ENCODE measurements at places on chromosomes 5 and 9.
A peak's percentile ranks its signal among the peaks of the same experiment; 100 is the strongest.

- no peak for DNase-seq
Observed at GRCh38 chr5:36696059-36696673, 89.8 kb downstream of the SLC1A3 start.

GRCh38 chr9:116087246-116087645 is 66.3 kb upstream of the PAPPA start:
- no peak for DNase-seq

DNA sequence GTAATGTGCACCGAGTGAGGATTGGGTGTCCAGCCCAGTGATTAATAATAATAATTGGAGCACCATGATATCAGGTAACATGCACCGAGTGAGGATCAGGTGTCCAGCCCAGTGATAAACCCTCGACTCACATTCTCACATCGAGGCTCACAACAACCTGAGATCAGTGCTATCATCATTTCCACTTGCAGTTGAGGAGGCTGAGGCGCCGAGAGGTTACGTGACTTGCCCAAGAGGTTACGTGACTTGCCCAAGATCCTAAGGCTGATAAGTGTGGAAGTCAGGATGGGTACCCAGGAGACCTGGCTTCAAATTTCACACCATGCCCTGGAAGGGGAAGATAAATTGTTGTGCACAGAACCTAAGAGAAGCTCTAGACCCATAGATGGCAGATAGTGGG is 189.4 kb downstream of the MED10 start:
- DNase-seq = no peak

GRCh38 chr5:148956477-148957385 is 106.1 kb downstream of the SH3TC2 start:
- DNase-seq = no peak

DNA sequence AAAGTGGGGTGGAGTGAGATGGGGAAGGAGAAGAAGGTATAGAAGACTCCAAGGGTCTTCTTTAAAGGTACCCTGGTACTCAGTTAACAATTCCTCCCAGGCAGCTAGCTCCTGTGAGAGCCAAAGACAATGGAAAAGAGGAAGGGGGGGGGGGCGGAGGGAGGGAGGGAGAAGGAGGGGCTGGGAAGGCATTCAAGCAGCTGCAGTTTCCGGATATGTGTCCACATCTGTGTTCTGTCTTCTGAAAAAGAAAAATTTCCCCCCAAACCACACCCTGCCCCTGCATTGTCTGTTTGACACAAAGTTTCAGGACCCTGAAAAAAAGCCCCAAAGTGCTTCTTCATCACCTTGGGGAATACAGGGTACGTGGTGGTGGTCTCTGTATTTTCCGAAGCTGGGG is 11.1 kb downstream of the SPRY4 start:
- DNase-seq = no peak

- no peak for DNase-seq
Observed at GRCh38 chr9:15670246-15670645, 117.4 kb downstream of the CCDC171 start.

GRCh38 chr5:74935752-74936091 is 69.5 kb upstream of the FAM169A start:
- no peak for DNase-seq

GRCh38 chr5:102965653-102966052 is 154.3 kb downstream of the GIN1 start:
- no peak for DNase-seq

- peak; percentile 61 for DNase-seq
Observed at GRCh38 chr5:173707392-173707791, 90.9 kb upstream of the BOD1 start.

- DNase-seq = no peak
Observed at GRCh38 chr5:36239370-36240293, 2.1 kb downstream of the NADK2 start.

DNA sequence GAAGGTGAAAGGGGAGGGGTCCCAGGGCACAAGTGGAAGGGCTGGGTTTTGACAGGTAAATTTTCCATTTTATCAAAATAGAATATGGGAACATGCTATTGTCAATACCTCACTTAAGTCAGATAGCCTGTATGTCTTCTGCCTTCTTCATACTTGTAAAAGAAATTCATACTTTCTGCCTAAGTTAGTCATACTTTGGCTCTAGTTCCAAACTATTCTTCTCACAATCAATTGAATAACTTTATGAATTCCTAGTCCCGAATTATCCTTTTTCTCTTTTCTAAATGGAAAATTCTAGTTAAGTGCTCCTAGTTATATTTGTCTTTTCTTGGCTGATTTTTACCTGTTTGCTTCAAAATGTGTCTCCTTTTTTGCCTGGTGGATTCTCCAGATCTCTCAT is 271.4 kb downstream of the CSNK1G3 start:
- DNase-seq = no peak

- DNase-seq = no peak
Observed at GRCh38 chr9:96087669-96088299, 212.3 kb downstream of the ERCC6L2 start.

GRCh38 chr9:122374885-122375420 is 4.1 kb downstream of the PTGS1 start:
- no peak for DNase-seq

DNA sequence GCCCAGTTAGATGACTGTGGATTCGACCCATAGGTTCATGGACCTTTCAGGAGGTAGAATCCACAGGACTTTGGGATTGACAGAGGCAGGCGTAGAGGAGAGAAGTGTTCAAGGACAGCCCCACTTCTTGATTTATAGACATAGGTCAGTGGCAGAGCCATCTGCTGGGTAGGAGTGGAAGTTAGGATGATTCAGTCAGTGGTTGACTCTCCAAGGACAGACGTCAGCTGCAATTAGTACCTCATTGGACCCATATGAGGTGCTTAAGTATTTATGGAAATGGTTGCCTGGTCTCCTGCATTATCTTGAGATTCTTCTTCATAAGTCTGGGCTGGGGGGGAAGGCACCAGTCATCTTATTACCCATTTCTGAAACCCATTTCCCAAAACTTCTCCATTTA is 70.9 kb downstream of the SH3RF2 start:
- DNase-seq = no peak

DNA sequence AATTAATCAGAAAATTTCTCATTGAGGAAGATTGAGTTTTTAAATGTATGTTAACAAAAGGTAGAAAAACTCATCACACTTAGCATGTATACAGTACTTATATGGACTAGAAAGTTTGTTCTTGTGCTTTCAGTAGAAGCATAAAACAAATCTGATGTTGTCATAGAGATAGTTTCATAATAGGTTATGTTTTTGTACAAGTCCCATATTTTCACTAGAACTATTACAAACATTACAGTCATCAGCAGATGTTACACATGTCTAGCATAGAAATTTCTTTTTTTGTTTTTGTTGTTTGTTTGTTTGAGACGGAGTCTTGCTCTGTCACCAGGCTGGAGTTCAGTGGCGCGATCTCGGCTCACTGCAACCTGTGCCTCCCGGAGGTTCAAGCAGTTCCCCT is 131.4 kb downstream of the COMMD10 start:
- no peak for DNase-seq

DNA sequence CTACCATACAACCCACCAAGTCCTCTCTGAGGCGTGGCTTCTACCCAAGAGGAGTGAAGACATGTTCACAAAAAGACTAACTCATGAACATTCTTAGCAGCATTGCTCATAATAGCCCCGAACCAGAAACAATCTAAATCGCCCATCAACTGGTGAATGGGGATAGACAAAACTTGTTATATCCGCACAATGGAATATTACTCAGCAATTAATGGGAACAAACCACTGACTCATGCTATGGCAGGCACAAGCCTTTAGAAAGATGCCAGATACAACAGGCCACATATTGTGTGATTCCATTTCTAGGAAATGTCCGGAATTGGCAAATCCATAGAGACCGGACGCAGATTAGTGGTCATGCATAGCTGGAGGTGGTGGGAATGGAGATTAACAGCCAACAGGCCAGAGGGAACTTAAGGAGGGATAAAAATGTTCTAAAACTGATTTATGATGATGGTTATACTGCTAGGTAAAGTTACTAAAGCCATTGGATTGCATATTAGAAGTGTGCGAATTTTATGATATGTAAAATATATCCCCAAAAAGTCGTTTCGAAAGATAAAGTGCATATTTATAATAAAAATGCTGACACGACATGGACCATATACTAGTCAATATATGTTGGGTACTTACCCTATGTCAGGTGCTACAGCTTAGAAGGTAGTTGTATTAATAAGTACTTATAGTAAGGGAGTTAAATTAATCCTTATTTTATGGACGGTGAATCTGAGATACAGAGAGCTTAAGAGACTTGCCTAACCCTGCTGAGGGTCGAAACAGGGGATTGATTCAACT is 55.4 kb downstream of the LHX2 start:
- DNase-seq = no peak

DNA sequence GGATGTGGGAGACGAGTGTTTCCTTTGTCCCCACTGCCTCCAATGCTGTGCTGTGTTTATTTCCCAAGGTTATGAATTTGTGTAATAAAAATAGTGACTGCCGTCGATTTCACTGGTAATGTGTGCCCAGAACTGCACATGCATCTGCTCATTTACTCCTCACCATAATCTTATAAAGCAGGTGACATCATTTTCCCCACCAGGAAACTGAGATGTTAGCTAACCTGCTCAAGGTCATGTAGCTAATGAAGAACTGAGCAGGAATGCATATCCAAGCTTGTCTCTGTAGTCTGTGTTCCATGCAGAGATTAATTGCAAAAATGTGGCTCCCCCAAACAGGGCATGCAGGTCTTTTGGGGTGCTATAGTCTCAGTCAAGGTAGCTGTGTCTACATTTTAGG is 224.4 kb downstream of the TENT4A start:
- DNase-seq = no peak

GRCh38 chr5:78644741-78645300 is 3.8 kb downstream of the LHFPL2 start:
- DNase-seq = no peak

GRCh38 chr9:84166891-84167290 is 173.7 kb downstream of the SLC28A3 start:
- DNase-seq = no peak

GRCh38 chr5:28344836-28345433 is 1306.5 kb upstream of the CDH9 start:
- no peak for DNase-seq

- DNase-seq = no peak
Observed at GRCh38 chr5:35129921-35130485, 82.3 kb upstream of the AGXT2 start.

DNA sequence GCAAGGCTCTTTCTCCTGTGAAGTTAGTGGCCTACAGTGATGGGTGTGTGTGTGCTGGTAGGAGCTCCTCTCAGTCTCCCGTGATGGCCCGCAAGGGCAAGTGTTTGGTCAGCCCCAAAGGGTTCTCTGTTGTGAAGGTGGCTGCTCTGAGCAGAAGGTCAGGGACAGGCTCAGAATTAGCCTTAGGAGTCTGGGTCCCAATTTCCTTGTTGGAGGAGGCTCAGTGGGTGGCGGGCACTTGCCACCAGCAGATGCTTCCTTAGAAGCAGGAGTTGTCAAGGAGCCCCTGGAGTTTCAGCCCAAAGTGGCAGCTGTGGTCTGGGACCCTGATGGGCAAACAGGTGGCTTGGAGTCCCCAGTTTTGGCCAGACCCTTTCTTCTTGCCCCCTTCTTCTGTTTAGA is 154.4 kb downstream of the MACROH2A1 start:
- no peak for DNase-seq

DNA sequence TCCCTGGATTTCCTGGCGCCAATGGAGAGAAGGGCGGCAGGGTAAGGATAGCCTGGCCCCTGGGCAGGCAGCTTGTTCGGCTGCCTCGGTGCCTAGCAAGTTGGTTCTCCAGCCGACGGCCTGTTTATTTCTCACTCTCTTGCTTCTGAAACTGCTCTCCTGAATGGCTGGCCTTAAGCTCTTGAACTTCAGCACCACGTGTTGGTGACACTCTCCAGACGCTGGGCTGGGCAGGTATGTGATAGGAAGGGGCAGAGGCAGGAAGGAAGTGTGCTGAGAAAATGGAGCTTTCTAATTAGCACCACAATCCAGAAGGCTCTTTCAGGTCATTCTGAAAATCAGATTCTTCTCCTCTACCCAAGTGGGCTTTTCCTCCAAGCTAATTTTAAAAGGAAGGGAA is 91.4 kb upstream of the FCN2 start:
- DNase-seq = no peak

DNA sequence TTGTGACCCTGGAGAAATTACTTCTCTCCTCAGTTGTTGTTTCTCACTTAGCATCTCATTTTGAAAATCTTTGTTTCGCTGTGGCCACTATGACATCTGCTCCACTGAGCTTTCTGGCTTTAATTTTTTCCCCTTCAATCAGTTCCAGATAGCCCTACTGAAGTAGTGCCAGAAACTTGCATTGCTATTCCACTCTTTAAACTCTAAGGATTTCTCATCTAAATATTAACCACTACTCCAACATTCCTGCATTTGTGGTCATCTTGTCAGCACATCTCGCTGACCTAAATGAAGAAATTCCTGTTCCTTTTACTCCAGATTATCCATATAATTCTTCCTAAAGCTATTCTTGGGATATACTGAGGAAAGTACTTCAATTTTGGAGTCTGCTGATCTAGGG is 15.3 kb upstream of the NOL6 start:
- DNase-seq = peak; percentile 41

DNA sequence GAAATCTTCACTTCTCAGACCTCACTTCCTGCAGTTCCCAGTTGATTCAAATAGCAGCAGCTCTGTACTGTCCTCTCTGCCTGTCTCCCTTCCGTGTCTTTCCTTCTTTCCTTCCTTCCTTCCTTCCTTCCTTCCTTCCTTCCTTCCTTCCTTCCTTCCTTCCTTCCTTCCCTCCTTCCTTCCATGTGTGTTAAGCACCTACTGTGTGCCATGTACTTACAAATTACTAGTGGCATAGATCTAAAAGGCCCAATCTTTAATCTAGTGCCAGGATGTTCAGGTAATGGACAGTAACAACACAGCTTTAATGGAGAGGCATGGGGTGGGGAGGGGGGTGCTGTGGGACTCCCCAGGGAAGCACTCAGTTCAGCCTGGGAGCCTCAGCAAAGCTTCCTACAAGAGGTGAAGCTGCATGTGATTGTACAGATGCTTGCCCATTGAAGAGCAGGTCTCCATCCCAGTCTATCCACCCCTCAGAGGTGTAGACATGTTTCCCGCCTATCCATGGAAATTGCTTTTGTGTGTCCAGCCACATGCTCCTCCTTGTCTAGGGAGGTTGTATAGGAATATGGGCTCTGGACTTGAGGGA is 106.0 kb downstream of the RGS3 start:
- no peak for DNase-seq

GRCh38 chr5:150142185-150142958 is 13.3 kb downstream of the PDGFRB start:
- no peak for DNase-seq

DNA sequence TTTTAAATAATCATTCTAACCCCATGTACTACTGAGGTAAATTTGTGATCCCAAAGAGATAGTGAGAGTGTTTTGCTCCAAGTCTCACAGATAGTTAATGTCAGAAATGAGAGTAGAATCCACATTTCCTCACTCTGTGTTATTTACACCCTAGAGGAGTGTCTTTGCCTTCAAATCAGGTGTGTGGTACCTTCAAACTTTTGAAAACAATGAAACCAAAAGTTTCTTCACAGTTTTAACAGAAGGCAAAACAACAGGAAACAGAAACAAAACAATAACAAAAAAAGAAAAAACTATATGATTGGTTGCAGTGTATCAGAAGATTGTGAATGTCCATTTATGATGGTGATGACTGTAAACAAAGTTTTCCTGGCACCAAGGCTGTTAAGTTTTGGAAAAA is 85.9 kb downstream of the ERBIN start:
- no peak for DNase-seq

- no peak for DNase-seq
Observed at GRCh38 chr9:112861155-112861554, 29.5 kb downstream of the SLC46A2 start.
